Muscle of leg (tissue), 16 donors: ENCODE measurements at places on chromosomes 6 and 20. TPM values are rescaled to one million over a fixed set of nuclear protein-coding genes. Genes with fewer than 3 reads are reported as not detected.
A peak's percentile ranks its signal among the peaks of the same experiment; 100 is the strongest.

OR12D3 gene
- total RNA-seq: not detected

MYLK2 gene
- 39.5 TPM for total RNA-seq

TRDN gene
- 204 TPM for total RNA-seq

MOXD1 gene
- total RNA-seq: 3.1 TPM

DNA sequence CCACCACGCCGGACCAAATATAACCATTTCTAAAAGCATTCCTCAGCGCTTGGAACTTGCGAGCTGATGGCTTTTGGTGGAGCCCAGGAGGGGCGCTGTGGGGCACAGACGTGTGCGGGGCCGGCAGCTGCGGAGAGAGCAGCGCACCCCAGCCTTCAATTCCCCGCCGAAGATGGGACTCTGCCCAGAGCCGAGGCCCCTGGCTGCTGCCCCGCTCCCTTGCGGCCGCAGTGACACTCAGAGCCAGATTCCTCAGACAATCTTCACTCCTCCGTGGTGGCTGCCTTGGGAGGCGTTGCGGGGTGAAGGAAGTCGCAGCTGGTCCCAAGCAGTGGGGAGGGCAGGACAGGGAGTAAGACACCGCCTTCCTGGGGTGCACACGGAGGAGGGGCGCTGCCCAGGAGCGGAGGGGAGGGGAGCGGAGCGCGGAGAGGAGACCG is 87.7 kb downstream of the TMEM242 start:
- peak; percentile 65 for DNase-seq

DNA sequence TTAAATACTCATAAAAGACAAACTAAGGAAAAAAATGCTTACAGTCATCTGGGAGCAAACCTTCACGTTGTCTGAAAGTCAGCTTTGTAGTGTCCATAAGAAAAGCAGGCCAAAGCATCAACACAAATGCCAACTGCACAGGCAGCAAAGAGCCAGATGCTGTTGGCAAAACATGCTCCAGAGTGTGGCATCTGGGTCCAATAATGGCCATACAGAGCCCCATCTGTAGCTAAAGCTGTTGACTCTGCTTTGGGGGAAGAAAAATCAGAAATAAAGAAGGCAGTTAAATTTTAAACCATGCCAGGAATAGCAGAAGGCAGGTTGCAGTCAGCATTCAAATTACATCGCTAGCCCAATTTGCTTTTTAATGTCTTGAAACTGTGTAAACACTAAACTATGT is 776.3 kb downstream of the EYS start:
- no peak for DNase-seq

GRCh38 chr6:45609141-45609638 is 231.5 kb upstream of the SUPT3H start:
- DNase-seq: no peak

GRCh38 chr20:32670773-32671455 is 2.8 kb downstream of the C20orf203 start:
- DNase-seq: no peak

DNA sequence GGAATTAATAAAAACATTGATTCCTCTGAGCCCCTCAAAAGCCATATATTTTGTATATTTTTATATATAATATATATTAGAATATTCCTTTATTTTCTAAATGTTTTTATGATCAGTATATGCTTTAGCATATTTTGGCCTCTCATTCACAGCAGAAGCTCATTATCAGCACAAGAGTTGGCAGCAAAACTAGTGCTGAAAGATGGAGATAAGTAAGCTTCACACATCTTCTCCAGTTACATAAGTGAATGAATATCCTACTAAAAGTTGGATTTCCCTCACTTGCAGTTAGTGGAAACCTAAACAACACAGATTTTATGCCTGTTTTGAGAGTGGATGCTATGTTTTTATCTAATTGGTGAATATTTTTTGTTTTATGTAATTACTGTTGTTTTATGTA is 1303.8 kb upstream of the ADGRB3 start:
- DNase-seq: peak; percentile 21

DNA sequence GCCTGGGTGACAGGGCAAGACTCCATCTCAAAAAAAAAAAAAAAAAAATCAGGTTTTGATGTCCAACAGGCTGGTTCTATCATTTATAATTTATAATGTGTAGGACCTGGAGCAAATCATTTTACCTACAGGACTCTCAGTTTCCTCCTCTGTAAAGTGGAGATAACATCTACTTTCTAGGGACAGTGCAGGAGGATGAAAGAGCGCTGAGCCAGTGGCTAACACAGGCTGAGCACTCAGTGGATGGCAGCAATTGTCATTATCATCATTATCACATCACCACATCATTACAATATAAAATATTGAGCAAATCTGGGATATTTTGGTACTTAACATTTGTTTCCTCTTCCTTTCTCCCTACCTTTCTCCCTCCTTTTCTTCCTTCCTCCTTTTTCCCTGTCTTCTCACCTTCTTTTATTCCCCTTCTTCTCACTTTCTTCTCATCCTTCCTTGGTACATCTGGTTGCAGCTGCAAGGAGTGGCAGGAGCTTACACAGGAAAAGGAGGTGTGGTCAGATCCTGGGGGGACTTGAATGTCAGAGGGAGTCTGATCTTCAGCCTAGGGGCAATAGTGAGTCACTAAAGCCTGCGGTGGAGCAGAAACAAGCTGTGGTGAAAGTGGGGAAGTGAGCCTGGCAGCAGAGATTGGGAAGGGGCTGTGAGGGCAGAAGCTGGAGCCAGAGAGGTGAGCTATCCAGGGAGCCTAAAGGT is 24.6 kb upstream of the CTNNBL1 start:
- no peak for DNase-seq
